ENCODE measurements at places on chromosomes 6 and 20.

GRCh38 chr6:4486568-4487315 lies 289.5 kb upstream of the CDYL start:
- no peak for DNase-seq

DNA sequence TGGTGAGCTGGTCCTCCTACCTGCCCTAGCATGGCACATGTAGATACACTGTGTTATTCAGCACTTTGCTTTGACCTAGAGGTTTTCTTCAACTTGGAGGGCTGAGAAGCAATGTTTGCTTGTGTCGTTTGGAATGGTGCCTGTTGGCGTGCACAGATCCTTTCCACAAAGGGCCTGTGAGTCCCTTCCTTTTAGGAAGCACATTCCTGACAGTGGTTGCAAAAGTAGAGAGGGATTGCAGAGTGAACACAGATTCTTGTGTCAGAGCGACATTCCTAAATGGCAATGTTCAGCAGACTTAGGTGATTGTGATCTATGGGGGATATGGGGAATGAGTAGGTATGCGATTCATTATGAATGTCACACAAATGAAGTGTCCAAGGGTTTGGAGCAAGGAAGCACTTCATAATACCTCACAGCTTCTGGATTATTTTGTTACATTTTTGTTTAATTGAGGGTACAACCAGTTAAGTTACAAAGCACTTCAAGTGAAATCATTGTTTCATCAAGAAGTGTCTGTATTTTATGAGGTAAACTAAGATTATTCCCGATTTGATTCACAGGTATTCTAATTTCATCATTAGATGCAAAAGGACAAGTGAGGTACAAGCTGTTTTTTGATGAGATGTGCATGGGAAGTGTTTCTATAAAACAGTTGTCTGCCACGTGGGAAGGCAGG lies 713 bp upstream of the RNF144B start:
- peak; percentile 42 for DNase-seq

DNA sequence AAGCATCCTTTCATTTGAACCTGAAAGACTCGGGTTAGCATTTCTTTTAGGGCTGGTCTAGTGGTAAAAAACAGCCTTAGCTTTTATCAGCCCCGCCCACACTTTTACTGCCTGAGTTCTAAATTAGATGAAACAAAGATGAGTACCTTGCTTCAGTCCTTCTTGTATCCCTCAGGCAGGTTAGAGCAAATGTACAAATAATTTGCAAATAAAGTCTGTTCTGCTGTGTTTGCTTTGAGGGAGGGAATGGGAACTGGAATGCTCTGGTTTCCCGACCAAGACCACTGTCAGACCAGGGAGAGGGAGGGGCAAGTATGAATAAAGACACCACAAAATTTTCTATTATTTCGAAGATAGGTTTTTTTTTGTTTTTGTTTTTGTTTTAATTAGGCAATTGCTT lies 85.5 kb upstream of the FLRT3 start:
- no peak for DNase-seq

DNA sequence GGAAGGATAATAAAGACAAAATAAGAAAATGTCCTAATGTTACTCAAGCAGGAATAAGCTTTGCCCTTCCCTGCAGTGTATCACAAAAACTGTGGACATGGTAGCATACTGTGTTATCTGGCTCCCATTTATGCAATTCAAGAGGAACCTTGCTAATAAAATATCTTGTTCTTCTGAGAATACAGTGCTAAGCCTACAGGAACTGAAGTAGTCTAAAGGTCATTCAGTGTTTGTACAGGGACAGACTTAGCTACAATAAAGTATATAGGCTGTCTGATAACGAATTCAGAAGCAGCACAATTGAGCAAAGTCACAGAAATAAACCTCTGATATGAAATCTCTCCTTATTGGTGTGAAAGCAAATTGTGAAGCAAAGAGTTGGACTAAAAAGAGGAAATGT lies 59.6 kb upstream of the SDHAF4 start:
- no peak for DNase-seq

DNA sequence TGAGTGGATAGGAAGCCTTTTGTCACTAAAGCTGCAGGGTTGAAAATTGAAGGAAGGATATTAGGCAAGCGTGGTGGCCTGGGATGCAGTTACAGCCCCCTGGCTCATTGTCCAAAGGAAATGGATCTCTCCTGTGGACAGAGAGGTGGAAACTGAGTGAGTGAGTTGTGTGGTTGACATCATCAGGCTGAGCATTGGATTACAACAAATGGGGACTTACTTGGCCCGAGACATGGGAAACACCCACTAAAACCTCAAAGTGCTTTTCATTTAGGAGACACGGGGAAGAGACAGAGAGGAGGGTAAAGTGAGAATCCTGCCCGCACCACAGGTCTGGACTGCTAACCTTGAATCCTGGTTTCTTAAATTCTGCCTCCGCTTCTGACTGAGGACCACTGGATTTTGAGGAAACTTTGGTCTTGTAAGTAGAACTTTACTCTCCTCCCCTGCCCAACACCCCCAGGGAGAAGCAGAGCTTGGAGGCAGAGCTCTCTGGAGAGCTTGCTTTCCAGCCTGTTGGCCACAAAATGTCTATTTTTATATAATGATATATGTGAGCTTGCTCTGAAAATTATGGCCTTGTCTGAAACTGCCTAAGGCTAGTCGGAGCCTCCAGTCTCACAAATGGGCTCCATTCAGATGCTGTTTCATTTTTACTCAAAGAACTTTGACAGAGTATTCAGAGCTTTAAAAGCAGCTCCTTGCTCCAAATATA lies at the start of gene PKIG:
PKIG (plus strand) TSS at position 269 of the 715 bp plus-strand sequence. CDS start 31,978 bp downstream, outside the sequence.
- DNase-seq: peak; percentile 83

DNA sequence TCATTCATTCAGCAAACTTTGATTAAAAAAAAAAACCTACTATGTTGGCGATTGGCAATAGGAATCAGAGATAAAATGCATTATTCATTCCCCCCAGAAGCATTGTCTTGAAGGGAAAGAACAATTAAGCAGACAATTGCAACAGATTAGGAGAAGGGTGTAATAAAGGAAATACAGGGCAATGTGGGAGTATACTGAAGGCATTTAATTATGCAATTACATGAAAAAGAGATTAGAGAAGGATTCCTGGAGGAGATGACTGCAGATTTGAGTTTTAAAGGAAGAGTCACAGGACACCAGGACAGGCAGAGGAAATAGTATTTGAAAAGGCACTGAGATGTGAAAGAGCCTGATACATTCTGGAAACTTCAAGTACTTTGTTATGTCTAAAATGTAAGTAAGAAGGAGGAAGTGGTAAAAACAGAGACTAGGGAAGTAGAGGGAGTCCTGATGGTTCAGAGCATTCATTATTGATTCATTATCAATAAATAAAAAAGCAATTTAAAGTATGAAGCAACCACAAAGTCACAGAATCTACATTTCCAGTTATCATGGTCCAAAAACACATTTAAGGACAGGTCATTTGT lies 43.7 kb downstream of the THEMIS start:
- DNase-seq: no peak

DNA sequence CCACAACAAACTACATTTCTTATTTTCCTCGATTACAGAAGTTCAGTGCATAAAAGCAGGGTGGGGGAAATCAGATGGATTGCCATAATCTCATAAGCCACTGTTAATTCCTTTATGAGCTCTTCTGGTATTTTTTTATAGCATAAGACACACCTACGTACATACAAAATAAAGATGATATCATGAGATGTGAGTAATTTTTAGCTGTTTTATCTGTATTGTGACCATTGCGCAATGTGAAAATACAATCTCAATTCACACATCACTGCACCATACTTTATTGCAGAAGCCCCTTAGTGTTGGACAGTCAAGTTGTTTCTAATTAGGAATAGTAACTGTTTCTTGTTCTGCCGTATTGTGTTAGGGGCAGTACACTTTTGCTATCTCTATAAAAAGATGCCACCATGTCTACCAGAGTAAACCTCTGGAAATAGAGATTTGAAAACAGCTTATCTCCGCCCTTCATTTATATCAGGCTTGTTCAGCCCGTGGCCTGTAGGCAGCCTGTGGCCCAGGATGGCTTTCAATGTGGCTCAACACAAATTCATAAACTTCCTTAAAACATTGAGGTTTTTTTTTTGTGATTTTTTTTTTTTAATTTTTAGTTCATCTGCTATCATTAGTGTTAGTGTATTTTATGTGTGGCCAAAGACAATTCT lies 90.4 kb downstream of the FARS2 start:
- no peak for DNase-seq

DNA sequence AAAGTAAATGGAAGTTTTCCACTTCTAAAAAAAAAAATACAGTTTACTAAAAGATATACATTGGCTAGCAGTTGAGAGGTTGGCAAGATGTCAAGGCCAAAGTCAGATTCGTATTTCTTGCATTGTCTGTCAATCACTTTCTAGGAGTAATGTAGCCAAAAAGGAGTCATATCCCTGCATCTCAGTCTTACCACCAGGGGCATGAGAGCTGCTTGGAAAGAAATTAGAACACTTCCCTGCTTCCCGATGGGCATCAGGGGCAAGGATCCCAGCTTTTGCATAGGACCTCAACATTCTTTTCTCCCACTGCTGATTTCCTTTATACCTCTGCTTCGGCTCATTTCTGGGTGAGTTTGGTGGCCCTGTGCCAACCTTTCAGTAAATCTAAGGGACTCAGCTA lies 581.0 kb upstream of the MAP3K7 start:
- no peak for DNase-seq

DNA sequence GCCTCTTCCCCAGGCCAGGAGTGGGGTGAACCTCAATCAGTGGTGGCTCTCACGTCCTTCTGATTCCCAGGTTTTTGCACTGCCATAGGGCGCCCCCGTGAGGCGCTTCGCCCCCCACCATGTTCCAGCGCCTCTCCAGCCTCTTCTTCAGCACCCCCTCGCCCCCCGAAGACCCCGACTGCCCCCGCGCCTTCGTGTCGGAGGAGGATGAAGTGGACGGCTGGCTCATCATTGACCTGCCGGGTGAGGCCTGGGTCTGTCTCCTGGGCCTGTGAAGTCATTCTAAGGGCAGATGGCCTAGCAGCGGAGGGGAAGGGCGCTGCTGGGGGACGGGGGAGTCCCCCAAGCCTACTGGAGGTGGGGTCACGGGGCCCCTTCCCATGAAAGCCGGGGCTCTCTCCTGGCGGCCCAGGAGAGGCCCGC lies 4.5 kb downstream of the TP53INP2 start:
- peak; percentile 56 for DNase-seq

DNA sequence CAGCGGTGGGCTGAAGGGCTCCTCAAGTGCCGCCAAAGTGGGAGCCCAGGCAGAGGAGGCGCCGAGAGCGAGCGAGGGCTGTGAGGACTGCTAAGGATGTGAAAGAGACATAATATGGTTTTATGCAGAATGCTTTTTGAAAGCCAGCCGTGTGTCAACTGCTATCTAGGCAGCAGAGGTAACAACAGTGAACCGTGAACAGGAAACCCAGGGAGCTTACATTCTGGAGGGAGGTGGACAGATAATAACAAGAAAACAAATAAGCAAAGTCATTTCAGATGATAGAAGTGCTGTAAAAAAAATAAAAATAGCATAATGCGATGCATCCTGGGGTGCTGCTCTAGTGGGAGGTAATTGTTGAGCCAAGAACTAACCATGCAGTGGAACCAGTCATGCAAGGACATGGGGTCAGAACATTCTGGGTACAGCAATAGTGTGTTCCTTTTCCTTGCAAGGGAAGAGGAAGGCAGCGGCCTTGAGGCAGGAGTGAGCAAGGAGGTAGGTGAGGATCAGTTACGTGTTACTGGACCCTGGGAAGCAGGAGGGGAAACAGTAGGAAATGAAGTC lies 134.4 kb upstream of the TMEM170B start:
- no peak for DNase-seq

- DNase-seq: no peak
Observed at GRCh38 chr6:11500008-11500407, 37.5 kb upstream of the TMEM170B start.

DNA sequence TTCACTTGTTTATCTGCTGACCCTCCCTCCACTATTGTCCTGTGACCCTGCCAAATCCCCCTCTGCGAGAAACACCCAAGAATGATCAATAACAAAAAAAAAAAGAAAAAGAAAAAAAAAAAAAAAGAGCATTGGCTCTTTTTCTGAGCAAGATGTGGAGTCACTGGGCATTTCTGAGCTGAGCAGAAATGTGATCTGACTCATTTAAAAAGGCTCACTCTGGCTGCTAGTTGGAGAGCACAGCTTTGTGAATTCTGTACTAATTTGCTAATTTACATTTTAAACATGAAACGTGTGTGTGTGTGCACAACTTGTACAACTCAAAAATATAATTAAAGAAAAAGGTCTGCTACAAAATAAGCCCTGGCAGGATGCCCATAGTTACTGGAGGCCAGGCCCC lies 20.2 kb downstream of the SCML4 start:
- DNase-seq: no peak

GRCh38 chr6:52663120-52663935 lies 7.6 kb upstream of the TMEM14A start:
- peak; percentile 63 for DNase-seq

GRCh38 chr20:11124849-11125505 lies 451.2 kb upstream of the JAG1 start:
- DNase-seq: no peak

GRCh38 chr6:155466539-155466938 lies 10.9 kb upstream of the NOX3 start:
- DNase-seq: no peak

- peak; percentile 92 for DNase-seq
Observed at GRCh38 chr20:50172347-50173013, 18.1 kb upstream of the CEBPB start.

DNA sequence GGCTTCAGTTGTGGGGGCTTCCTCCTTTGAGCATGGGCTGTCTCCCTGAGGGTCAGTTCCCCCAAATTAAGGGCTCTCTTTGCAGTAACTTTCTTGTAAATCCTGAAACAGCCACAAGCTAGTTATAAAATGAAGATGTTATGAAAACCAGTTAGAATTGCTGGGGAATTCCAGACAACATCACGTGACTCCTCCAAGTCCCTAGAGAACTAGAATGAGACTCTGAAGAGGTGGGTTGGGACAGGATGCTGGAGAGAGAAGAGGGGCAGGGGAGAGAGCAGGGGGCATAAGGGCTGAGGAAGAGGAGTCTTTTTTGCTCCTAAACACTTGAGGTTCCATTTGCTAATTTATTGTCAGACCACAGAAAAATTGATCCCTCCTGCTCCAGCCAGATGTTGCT lies 380.3 kb downstream of the DHX35 start:
- DNase-seq: no peak

- DNase-seq: peak; percentile 31
Observed at GRCh38 chr6:11798096-11798495, 19.5 kb upstream of the ADTRP start.

DNA sequence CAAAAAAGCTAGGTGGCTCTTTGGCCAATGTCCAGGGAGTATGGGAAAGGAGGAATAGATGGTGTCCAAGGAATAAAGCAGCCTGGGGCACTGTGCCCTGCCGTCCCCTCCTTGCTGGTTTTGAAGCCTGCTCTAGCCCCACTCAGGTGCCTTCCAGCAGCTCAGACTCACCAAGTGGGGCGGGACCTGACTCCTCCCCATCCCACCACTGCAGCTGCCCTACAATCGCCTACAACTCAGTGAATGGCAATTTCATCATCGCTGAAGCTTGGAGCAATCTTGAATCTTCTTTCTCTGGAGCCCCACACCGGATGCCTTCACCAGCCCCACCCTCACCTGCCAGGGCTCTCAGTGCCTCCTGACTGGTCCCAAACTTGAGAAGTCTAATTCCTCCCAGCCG lies 56.4 kb upstream of the NXT1 start:
- no peak for DNase-seq

GRCh38 chr20:51758978-51759544 lies 9.1 kb downstream of the ATP9A start:
- DNase-seq: peak; percentile 41

GRCh38 chr6:127343809-127344659 lies 625 bp upstream of the ECHDC1 start:
- DNase-seq: peak; percentile 28

Measured in AG20443 (cell line).